ENCODE measurements at places on chromosomes 16 and 17. TPM values are rescaled to one million over a fixed set of nuclear protein-coding genes. Genes with fewer than 3 reads are reported as not detected.

DNA sequence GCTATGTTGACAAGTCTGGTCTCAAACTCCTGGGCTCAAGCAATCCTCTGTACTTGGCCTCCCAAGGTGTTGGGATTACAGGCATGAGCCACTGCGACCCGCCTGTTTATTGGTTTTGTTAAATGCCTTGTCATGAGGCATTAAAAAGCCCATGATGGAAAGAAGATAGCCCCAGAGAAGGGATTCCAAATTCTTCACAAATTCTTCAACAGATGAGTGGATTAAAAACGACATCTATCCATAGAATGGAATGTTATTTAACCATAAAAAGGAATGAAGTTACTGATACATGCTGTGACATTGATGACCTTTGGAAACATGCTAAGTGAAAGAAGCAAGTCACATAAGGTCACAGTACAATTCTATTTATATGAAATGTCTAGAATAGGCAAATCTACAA lies 4.7 kb downstream of the SGF29 start:
- DNase-seq, result no peak

GRCh38 chr16:1975432-1976215 lies 3.8 kb downstream of the TBL3 start:
- no peak for DNase-seq

GRCh38 chr17:19705771-19706770 lies 10.3 kb downstream of the SLC47A2 start:
- DNase-seq, result no peak

Gene NAGS
- 0.96 TPM for total RNA-seq

Gene GP1BA
- total RNA-seq, result not detected

Gene CTF1
- total RNA-seq, result 1.0 TPM
